Dorsolateral prefrontal cortex (tissue), 122 donors: ENCODE measurements at places on chromosomes 4 and X.

DNA sequence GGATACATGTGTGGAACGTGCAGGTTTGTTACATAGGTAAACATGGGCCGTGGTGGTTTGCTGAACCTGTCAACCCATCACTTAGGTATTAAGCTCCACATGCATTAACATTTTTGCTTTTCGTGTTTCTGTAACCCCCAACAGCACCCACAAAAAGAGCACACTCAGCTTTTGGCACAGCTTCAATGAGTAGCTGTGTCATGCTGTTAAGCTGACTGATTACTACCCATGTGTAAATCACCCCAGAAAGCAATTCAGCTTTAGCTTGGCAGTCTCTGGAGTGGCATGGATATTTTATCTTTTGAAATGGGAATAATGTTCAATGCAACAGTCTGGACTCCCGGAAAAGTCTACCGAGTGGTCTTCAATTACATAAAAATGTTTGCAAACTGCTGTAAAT lies 734.3 kb downstream of the STIM2 start:
- DNase-seq, result no peak

DNA sequence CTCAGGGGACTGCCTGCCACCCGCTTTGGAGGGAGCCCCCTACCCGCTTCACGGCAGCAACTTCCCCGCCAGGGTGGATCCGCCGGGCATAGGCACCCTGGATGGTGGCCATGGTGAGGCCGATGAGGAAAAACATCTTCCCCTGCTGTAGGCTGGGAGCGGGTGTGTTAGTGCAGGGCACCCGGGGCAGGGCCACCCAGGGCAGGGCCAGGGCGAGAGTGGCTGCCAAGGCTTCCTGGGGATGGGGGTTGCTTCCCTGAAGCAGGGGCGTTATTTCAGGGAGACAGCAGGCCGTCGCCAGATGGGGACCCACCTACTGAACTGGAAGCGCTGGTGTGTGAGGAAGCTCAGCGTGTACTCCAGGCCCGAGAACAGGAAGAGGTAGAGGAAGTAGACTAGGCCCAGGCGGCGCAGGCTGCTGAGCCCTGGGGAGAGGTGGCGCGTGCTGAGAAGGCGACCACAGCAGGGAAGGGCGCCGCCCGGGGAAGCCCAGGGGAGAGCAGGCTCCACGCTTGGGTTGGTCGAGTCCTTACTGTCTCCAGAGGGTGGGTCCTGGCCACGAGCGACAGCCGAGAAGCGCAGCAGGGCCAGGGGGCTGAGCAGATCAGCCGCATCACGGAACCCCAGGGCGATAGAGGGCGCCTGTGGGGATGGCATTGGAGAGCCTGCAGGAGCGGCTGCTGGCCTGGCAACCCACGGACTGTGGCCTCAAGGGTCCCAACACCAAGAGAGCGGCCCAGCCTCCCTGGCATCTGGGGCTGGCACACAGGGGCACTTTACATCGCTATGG lies 31.5 kb downstream of the NOP14 start:
- peak; percentile 58 for DNase-seq

DNA sequence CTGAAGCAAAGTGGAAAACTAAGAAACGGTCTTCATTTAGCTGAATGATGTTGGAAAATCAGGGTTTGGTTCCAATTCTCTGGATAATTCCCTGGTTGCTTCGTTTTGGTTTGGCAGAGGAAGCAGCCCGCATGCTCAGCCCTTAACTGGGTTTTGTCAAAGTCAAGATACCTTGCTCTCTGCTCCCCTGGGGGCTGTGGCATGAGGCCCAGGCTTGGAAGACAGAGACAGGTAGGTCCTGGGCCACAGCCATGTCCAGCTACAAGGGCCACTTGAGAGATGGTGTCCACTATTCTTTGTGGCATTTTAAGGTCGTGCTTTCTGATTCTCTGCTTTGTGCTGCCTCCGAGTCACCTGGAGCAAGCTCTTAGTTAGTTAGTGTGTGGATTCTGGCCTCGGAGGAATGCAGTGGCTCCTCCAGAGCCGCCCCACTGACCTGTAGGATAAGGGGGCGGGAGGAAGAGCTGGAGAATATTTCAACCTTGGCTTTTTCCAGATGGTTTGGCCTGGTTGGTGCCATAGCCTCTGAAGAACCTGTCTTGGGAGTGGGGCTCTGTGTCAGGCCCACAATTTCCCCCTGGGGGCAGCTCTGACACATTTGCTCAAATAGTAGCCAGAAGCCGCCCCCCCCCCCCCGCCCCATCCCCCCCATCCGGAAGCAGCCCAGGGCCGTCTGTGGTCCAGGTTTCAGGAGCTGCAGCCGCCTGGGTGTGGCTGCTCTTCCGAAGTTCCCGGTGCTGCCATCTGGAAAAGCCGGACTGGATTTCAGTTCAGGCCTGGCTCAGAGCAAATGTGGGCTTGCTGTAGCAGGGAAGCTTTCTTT lies 147.1 kb downstream of the NHS start:
- DNase-seq, result no peak

DNA sequence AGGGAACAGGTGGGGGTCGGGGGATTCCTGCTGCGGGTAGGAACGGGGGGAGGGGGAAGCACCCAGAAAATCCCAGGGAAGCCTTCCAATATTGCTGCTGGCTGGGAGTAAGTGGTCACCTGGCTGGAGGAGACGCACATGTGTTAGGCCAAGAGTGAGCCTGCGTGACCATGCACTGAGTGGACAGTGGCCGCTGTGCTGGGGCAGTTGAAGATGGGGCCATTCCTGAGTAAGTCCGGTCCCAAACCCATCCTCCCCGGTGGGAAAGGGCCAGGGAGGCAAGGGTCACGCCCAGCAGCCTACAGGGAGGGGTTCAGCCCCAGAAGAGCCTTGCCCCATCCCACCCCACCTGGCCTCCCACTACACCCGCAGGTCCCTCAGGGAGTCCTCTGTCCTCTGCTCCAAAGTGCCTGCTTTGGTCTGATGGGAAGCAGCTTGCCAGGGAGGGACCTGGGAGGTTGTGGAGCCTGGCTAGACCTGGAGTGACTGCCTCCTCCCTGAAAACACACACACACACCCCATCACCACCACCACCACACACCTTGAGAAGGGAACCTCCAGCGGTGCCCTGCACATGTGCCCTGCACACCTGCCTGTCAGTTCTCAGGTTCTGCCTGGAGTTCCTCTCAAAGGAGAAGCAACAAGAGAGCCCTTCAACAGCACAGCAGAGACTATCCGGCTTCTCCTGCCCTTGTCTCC lies 6.1 kb downstream of the L1CAM start:
- DNase-seq, result no peak

DNA sequence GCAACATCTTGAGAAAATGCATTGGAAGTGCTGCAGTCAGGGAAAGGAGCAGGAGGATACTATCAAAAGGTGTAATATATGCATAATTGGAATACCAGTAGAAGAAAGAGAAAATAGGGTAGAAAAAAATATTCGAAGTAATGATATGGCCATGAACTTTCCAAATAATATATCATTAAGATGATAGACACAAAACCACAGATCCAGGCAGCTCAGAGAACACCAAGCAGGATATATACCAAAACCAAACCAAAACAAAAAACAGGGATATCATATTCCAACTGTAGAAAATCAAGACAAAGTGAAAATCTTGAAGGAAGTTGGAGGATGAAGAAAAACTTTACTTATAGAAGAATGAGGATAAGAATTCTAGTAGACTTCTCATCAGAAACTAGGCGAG lies 9.7 kb upstream of the POLA1 start:
- DNase-seq, result no peak

DNA sequence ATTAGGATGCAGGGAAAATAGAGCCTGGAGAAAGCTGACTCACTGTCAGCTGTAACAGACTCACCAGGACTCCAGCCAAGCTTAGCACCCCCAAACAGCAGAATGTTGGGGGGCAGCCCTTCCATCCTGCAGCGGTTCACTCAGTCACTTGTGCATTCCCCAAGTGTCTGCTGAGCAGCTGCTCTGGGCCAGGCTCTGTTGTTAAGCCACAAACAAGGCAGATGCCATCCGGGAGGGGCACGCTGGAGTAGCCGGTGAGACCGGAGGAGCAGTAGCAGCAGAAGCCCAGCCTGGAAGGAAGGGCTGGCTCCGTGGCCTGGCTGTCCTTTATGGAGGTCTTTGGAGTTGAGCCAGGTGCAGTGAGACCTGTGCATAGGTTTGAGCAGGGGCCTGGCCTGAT lies 22.0 kb downstream of the CCNQ start:
- peak; percentile 34 for DNase-seq

- no peak for DNase-seq
Observed at GRCh38 chrX:13750204-13750603, 15.7 kb downstream of the OFD1 start.

- no peak for DNase-seq
Observed at GRCh38 chr4:85708468-85708867, 233.5 kb downstream of the ARHGAP24 start.

GRCh38 chrX:125131164-125131563 lies 188.5 kb upstream of the TEX13C start:
- DNase-seq, result no peak

- DNase-seq, result no peak
Observed at GRCh38 chr4:107885865-107886264, 45.5 kb upstream of the CYP2U1 start.

- peak; percentile 73 for DNase-seq
Observed at GRCh38 chrX:153922932-153923857, 2.9 kb downstream of the ARHGAP4 start.

DNA sequence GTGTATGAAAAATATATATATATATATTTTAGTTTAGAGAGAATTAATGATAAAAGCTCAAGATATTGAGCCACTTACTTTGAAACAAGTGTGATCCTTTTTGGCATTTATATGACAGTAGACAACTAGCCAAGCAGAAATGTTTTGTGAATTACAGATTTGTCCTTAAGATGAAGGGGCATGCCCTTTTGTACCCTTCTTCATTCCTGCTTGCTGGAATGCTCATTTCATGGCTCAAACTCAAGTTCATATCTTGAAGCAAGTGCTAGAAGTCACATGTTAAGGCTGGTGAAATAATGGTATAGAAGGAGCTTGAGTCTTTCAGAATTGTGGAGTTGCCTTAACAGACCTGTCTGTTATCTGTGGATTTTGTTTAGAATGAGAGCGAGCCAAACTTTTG lies 203.0 kb downstream of the BMPR1B start:
- no peak for DNase-seq

DNA sequence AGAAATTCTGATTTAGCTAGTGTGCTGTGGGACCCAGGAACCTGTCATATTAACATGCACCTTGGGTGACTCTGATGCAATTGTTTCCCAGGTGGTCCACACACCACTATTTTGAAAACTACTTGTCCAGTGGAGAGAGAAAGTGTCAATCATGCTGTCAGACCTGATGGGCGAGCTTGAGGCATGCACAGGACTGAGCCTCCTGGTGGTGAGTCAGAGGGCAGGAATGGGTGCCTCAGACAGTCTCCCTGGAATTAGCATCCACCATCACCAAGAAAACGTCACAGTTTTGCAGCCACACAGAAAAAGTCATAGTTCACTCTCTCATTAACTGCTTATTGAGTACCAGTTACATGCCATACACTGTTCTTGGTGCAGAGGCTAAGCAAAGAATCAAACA lies 181.8 kb upstream of the MAOA start:
- no peak for DNase-seq

DNA sequence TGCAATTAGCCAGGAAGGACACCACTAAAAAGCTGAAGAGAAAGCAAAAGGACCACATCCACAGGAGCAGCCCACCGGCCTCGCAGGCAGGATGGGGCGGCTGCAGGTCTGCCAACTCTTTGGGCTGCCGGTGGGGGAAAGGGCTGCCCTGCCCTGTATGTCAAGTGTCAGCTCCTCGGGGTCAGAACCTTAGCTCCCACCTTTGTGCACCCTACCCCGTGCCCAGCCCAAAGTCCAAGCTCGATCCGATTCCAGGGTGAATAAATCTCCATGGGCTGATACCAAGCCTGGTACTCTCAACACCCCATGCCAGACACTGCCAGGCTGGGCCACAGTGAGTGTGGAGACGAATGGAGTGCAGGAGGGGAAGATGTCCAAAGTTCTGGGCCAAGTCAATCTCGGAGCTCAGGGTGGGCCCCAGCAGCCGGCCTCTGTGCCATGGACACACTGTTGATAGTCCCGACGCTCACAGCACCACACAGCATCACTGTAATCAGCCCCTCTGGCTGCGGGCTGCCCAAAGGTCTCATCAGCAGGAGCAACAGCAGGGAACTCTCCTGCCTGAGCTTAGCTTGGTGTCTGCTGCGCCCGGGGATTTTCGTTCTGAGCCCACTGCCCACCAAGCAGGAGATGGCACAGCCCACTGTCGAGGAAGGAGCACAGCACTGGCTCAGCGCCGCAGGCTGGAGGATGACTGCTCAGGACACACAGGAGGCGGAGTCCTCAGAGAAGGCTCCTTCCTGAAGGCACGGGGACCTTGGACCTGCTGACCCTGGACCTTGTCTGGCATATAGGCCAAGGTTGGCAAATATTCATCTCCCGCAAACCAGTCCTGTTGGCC lies 84.4 kb downstream of the JAKMIP1 start:
- no peak for DNase-seq

DNA sequence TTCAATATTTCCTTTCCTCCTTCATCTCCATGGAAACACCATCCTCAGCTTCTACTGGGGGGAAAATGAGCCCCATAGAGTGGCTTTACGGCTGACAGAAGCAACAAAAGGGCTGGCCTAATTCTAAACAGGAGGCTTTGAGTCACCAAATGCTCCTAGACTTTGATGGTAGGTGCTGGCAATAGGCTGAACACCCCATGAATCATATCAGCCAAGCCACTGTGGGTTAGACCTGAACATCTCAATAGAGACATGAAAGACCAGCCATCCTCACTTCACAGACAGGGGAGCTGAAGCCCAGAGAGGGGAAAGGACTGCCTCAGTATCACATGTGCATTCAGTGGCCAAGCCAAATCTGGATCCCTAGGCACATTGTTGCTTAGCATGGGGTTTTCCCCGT lies 107.6 kb downstream of the AMER1 start:
- DNase-seq, result no peak

GRCh38 chrX:72685810-72686456 lies 28.2 kb downstream of the PHKA1 start:
- DNase-seq, result no peak

DNA sequence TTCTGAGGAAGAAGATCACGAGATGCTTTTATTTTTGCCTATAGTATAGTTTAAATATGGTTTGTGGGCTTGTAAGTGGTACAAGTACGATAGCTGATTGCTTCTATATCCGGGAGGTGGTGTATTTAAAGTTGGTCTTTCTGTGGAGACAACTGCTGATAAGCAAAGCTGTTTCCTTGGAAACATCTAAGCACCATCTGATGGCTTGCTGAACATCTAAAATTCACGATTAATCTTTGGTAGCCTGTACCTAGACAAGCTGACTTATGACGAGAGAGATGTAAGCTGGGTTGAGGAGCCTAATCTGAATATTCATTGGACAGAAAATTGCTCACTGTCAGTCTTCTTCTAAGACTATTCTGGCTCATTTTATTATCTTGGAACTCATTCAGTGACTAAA lies 74.6 kb upstream of the NWD2 start:
- DNase-seq, result no peak

DNA sequence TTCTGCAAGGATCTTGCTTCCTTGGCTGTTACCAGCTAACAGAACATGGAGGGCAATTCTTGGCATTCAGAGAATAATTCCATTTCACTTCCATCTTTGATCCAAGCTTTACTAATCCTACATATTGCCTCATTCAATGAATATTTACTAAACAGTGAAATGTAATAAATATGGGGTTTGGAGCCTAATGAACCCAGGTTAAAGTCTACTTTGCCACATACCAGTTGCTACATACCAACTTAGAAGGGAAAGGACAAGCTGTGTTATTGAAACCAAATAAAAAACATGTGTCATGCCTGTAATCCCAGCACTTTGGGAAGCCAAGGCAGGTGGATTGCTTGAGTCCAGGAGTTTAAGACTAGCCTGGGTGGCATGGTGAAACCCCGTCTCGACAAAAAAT lies 265.6 kb downstream of the KLHL13 start:
- DNase-seq, result no peak
